Activated CD4-positive, alpha-beta T cell treated with anti-CD3 and anti-CD28 coated beads for 4 hours (primary cell): ENCODE measurements at places on chromosomes 13 and 19.
A peak's percentile ranks its signal among the peaks of the same experiment; 100 is the strongest.

DNA sequence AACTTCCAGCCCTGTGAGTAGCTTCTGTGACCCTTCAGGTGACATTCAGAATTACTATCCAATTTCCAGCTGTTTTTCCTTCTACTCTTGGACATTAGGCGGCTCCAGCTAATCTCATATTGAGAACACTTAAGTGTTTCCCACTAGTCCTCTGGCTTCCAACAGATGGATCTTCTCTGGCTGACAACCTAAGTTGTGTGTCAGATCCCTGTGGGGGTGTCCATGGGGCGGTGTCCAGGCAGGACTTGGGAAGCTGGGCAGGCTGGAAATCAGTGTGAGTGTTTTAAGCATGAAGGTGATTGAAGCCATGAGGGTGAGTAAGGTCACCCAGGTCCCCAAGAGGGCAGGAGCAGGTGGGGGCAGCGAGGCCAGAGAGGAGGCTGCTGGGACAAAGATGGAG lies 10.1 kb downstream of the CNOT3 start:
- no peak for DNase-seq

DNA sequence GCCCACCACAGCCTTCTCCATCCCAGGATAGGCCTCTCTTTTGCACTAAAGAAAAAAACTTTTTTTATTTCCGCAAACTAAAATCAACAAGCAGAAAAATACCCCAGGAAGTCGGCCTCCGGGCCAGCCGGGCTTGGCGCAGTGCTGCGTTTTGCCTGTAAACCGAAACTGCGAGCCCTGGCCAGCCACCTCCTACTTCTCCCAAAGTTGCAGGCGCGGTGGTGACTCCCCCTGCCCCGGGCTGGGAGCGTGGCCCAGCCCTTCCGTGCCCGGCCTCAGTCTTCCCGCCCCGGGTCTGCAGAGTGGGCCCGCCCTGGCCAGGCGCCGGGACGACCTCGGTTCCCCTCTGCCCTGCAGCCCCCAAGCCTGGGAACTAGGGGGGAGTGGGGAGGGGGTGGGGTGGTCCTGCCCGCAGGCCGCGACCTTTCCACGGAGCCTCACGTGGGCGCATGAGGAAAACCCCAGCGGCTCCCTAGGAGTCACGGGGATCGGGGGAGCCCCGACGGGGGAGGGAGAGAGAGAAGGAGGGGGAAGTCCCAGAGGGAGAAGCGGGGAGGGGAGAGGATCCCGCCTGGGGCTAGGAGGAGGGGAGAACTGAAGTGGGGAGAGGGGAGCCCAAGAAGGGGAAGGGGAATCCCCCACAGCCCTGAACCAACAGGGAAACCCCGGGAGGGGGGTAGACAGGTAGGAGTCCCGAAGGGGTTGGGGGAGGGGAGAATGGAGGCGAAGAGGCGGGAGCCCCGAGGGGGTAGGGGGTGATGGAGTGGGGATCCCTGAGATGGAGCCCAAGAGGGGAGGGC lies 3.0 kb downstream of the GADD45B start:
- DNase-seq = peak; percentile 74

GRCh38 chr19:17872251-17873001 lies 681 bp downstream of the SLC5A5 start:
- peak; percentile 43 for DNase-seq

- no peak for DNase-seq
These were observed 45.2 kb upstream of the AMER2 start for GRCh38 chr13:25217023-25217885.

DNA sequence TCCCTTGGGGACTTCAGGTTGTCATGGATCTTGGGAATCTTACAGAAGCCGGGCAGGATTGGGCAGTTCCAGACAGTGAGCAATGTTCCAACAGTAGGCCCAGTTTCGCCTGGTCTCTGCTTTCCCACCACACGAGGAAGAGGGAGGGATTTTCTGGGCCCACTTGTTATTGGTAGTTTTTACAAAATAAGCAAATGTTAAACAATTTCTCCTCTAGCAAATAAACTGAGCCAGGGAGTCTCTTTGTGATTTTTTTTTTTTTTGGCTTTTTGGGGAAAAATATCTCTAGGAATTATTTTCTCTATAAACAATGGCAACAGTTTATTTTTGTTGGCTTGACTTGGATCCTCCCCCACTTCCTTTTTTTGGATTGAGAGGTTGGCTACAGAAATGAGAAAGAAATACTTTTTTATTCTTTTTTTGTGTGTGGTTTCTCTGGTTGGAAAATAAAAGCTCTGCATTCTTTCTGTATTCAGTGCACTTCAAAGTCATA lies 89.3 kb downstream of the TM9SF2 start:
- no peak for DNase-seq

DNA sequence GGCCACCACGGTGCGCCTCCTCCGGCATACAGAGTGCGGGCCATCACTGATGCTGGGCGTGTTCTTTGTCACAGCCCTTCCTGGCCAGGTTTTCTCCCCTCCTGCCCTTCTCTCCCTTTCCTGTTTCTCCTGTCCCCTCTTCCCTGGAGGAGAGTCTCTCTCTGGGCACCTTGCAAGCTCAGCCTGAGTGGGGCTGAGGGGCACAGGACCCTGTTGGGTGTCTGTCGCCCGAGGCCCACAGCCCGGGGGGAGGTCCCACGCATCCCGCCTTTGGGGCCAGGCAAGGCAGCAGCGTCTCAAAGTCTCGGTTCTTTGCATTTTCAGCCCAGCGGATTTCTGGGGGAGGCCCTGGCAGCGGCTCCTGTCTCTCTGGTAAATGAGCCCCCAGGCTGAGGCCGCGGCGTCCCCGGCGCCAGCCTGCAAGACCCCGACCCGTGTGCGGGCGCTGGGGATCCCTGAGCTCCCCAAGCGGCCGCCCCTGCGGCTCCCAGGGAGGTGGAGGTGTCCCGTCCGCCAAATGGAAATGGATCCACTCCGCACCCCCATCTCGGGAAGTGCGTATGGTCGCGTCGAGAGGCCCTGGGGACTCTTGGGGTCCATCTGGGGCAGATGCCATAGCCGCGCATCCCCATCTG lies 47.2 kb downstream of the COMP start:
- DNase-seq = no peak

DNA sequence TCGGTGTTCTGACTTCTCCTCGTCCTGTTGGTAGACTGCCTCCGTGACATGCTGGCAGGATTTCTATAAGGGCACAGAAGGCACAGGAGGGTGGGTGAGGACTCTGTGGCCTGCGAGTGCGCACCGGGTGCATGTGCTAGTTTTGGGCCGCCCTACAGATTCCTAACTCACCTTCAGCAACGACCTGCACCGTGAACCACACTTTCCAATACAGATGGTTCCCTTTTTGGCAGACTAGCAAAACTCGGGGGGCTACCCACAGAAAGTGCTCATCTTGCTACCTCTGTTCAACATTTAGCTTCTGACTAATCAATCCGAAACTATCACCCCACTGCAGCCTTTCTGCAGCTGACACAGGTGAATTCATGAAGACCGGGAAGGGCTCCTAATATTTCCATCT lies 14.1 kb upstream of the AMER2 start:
- no peak for DNase-seq
